ENCODE measurements at places on chromosomes 3 and 15.

- peak; percentile 47 for DNase-seq
These were observed 3.9 kb upstream of the CCDC9B start for GRCh38 chr15:40344631-40345120.

DNA sequence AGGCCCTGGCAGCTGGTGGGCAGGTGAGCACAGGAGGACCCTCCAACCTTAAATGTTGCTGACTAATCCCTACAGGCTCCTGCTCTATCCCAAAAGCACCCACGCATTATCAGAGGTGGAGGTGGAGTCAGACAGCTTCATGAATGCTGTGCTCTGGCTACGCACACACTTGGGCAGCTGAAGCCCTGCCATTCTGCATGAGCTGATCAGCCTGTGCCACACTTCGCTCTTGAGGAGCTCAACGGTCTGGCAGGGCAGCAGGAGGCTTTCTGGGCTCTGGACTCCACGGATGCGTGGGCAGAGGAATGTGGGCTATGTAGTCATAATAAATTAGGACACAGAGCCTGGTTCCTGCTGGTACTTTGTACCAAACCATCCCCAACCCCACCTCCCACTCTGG lies 6.1 kb downstream of the MST1 start:
- no peak for DNase-seq

DNA sequence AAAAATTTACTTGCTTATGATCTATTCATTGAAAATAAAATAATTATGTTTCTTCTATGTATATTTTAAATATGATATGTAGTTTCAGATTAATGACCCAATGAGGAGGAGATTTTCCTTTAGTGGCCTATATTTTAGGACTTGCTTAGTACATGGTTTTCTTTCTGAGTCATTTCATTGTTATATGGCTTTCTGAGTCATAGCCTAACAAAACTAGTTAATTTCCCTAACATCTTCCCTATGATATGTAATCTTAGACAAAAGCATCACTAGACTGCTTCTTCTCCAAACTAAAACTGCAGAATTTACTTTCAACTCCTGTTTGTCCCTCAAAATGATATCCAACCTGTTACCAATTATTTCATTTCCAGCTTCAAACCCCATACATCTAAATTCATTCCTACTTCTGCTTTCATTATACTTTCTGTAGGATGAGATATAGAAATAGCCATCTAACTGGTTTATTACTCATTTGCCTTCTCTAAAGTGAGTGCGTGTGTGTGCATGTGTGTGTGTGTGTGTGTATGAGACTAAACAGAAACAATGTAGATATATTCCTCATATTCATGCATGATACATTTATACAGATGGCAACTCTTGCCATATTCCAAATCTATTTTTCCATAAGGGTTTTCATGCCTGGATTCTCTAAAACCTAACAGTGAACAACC lies 915.0 kb upstream of the GBE1 start:
- no peak for DNase-seq

DNA sequence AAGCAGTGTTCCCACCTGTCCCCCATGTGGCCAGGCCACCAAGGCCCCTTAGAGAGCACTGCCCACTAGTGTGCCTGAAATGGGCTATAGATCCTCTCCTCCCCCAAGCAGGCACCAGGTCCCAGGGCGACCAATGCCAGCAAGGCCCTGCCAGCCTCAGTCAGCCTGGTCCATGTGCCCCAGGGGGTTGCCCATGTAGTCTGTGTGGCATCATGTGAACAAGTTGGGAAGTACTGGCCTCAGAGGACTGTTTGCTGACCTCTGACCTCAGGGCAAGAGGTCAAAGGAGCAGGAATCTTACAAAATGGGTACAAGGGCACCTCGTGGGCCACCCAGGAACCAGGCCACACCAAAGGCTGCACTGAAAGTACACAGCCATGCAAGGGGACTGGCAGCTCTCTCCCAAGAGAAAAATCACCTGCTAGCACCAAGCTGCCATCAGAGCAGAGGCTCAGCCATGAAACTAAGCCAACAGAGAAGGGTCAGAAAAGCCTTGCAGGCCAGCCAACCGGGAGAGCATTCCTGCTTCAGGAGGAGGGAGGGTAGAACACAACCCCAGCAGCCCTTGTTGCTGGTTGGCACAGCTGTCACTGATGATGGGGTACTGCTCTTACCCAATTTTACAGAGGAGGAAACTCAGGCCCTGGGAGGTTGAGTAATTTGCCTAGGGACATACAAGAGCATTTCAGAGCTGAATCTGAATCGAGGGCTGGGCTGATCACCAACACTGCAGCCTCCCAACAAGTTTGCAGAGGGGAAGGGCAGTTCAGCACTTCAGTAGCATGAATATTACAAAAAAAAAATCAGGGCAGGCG lies 5.2 kb upstream of the FURIN start:
- DNase-seq = no peak

- DNase-seq = no peak
These were observed 945.0 kb upstream of the CFAP20DC start for GRCh38 chr3:59994732-59995304.

GRCh38 chr15:94683902-94684301 lies 452.5 kb downstream of the MCTP2 start:
- no peak for DNase-seq

- no peak for DNase-seq
These were observed 3.2 kb upstream of the GASK1A start for GRCh38 chr3:42975955-42976354.

GRCh38 chr15:91294344-91294743 lies 194.3 kb downstream of the SV2B start:
- no peak for DNase-seq

- no peak for DNase-seq
These were observed 30.6 kb downstream of the CMTM7 start for GRCh38 chr3:32421991-32422859.

GRCh38 chr3:181076558-181076957 lies 87.0 kb upstream of the DNAJC19 start:
- DNase-seq = no peak

DNA sequence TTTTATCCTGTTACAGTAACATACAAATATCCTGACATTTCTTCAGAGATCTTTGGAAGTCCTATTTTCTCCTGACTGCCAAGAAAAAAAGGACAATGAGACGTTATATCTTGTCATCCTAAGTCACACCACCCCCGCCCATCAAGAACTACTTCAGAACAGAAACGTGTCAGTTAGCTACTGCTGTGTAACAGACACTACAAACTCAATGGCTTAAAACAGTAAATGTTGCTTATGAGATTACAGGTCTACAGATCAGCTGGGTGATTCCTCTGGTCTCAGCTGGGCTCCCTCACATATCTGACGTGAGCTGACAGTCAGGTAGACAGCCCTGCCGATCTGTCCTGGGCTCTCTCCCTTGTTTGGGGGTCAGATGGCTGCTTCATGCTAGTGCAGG lies 20.5 kb upstream of the CCDC174 start:
- DNase-seq = no peak

DNA sequence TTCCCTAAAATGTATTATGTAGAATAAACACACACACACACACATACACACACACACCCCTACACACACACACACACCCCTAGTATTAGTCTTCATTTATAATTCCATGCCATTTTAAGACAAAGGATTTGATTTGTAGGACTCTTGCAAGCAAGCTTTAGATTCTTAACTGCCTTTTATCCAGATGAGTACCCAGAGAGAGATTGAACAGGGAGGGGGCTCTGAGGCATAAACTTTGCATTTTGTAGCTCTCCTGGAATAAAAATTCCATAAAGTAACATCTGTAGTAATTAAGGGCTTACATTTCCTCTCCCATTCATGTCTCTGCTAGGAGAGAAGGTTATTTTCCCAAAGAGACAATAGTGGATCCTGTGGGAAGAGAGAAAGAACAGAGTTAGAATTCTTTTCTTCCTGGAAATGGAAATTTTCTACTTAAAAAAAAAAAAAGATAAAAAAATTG lies 479.4 kb downstream of the RBMS3 start:
- no peak for DNase-seq

DNA sequence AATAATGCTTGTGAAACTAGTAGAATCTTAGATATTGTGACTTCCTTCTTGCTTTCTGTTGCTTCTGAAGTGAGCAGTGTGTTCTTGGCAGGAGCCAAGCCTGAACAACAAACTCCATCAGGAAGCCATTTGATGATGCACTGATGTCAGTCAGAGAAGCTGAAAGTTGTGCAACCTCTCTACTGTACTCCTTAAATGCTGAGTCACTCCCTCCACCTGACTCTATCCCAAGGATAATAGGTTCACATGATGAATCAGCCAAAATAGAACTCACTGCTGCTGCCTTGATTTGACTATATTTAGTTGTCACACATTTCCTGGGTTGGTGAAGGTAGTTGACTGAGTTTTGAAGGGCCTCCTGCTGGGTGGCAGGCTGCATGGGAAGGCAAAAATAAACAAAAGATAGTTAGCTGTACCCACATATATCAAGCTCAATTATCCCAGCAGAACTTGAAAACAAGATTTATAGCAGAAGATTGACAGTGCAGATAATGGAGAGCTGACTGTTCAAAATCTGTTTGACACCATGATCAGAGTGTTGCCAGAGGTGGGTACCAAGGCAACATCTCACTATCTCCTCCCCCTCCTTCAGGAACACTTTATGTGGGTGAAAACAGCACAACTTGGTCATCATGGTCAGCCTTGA lies 328.4 kb upstream of the DPH6 start:
- no peak for DNase-seq

- no peak for DNase-seq
These were observed 83.0 kb upstream of the NAALADL2 start for GRCh38 chr3:174776123-174776522.

GRCh38 chr15:83278191-83278590 lies 6.3 kb downstream of the BNC1 start:
- DNase-seq = no peak

GRCh38 chr3:13800064-13800463 lies 79.8 kb downstream of the WNT7A start:
- DNase-seq = no peak

DNA sequence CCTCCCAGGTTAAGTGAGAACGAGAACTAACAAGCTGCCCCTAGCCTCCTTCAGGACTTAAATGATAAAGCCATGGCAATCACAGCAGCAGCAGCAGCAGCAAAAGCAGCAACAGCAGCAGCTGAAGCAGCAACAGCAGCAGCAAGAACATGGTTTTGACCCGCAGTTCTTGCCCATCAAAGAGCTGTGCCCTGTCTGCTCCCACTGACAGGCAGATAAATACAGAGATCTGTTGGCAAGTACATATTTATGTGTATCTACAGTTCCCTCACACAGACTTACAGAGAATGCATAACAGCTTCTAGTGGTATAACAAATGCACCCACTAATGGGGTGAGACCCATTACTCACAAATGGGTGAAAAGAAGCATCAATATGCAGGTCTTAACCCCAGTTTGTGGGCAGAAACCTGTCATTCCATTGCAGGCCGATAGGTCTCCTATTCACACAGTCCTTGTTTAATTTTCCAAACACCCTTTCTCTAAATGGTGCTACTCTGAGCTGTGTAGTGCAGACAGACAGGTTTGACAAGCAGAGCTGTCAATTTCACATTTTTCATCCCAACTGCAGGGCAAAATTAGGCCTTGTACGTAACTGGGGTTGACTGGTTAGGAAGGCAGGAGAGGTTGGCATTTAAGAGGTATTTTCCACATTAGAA lies 316.3 kb downstream of the TIGIT start:
- DNase-seq = no peak

DNA sequence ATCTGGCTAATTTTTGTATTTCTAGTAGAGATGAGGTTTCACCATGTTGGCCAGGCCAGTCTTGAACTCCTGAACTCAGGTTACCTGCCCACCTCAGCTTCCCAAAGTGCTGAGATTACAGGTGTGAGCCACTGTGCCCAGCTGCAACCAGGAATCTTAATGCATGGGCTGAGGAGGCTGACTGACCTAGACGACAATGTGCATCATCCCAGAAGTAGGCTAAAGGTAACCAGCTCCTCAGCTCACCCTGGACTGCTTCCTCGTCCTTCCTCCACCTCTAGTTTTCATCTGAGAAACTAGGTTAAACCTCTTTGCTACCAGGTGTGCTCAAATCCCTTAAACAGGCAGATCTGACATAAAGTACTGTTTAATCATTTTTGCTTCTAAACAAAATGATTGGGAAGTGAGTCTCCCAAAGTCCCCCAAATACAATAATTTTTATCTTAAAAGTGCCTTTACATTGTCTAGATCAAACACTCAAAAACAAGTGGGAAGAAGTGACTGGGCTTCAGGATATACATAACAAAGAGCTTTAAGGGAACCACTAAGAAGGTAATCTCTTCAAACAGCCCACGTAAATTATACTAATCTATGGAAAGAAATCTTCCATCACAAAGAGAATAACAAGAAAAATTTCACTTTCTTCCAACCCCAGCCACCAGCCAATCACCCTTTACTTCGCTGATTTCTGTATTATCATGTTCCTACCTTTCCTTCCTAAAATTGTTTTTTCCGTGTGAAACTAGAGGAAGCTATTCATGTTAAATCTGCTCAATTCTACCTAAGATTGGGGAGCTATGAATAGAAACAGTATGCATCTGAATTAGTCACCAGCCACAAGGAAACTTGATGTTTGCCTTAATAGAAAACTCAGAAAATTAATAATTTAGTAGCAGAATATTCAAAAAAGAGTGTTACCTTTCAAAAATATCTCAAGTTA lies 34.7 kb downstream of the IGF2BP2 start:
- DNase-seq = no peak

DNA sequence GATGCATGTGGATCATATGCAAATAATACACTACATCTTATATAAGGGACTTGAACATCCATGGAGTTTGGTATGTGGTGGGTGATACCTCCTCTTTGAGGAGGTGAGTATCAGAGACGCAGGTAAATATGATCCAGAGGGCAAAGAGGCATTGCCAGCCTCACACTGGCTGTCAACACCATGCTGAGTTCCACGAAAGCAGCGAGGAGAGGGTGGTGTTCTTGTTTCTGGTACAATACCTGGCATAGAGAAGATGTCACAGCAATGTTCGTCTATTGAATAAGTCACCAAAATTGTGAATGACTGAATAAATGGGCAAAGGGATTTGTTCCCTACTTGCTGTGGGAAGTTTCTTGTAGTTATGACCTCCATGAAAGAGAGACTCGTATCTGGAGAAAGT lies 182.2 kb downstream of the SNRPN start:
- DNase-seq = no peak

DNA sequence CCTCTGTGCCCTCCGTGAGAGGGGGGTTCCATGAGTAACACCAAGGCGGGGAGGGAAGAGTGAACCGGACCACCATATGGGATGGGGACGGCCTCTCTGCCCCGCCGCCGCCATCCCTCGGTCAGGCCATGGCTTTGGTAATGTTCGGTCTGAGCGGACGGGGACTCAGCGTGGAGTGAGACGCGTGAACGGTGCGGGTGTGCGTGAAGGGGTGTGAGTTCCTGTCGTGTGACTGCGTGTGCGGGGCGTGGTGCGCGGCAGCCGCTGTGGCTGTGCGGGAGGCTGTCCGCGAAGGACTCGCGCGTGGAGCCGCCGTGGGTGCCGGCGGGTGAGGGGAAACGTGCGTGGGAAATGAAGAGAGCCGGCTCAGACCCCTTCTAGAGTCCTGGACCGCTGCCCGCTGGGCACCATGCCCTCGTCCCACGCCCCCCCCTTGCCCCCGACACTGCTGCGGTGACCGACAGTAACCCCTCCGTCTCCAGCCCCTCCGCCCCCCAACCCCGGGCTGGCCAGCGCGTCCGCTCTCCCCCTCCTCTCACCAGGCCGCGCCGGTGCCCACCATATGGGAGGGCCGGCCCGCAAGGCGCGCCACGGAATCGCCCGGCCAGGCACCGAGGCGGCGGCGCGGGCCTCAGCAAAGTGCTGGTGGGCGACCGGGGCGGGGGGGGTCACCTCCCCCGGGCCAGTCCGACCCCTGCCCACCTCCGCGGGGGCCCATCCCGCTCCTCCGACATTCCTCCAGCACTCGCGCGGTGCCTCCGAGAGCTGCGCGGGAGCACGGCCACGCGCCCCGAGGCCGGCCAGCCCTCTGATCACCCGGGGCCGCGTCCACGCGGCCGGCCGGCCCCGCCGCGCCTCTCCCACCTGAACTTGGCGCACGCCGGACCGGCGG lies 589 bp downstream of the KLF15 start:
- DNase-seq = no peak

All from cerebellar nuclear complex (tissue), 1 donor.